GM19239 (cell line): ENCODE measurements at places on chromosomes 2 and 18.

GRCh38 chr2:12791906-12792305, 75.2 kb downstream of the TRIB2 start:
- DNase-seq, result no peak

DNA sequence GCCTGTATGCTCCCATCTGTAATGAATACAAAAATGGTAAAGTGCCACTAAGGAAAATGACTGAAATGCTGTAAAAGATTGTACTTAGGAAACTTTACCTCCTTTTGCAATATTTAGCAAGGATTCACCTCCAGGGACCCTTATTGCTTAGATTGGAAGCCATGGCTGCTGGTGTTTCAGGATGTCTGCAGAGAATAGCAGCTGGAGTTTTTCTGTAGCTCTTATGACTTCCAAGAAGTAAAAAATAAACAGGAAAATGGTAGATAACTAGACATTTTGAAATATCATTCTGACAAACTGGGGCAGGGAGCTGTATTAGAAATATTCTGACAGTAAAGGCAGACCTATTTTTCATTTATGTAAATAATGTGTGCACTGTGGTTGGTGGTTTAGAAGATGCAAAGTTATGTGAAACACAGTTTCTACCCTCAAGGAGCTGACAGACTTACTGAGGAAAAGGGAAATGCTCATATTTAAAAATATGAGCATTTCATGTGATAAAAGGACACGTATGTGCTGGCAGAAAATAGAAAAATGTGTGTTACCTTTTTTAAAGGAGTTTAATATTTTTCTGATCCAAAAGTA, 224.9 kb upstream of the BOD1L2 start:
- DNase-seq, result no peak

GRCh38 chr2:41782306-41783158, 265.3 kb upstream of the PKDCC start:
- peak; percentile 22 for DNase-seq

- DNase-seq, result no peak
Observed at GRCh38 chr2:106366204-106366885, 101.9 kb downstream of the RGPD3 start.

DNA sequence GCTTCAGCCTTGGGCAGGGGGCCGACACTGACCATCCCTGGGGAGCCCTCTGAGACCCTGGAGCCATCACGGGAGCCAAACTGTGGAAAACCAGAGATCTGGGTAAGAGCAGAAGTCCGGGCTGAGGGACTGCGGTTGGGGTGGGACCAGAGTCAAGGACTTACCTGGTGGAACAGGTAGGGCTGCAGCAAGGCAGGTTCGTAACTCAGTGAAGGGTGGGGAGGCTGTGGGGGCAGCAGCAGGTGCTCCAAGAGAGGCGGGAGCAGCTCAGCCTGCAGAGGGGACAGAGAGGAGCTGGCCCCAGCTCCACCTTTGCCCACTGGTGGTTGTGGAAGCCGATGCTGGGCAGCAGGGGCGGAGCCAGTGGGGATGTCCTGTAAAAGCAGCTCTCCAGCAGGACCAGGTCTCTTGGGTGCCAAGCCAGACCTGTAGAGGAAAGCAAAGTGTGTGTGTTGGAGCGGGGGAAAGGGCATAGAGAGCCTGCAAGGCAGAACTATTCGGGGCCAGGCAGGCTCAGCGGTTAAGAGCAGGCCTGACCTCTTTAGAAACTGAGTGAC, 6.7 kb downstream of the PTPRN start:
- DNase-seq, result no peak

- no peak for DNase-seq
Observed at GRCh38 chr2:108215794-108216211, 24.0 kb upstream of the SULT1C3 start.

- DNase-seq, result no peak
Observed at GRCh38 chr2:119076713-119077112, 81.8 kb downstream of the C1QL2 start.

DNA sequence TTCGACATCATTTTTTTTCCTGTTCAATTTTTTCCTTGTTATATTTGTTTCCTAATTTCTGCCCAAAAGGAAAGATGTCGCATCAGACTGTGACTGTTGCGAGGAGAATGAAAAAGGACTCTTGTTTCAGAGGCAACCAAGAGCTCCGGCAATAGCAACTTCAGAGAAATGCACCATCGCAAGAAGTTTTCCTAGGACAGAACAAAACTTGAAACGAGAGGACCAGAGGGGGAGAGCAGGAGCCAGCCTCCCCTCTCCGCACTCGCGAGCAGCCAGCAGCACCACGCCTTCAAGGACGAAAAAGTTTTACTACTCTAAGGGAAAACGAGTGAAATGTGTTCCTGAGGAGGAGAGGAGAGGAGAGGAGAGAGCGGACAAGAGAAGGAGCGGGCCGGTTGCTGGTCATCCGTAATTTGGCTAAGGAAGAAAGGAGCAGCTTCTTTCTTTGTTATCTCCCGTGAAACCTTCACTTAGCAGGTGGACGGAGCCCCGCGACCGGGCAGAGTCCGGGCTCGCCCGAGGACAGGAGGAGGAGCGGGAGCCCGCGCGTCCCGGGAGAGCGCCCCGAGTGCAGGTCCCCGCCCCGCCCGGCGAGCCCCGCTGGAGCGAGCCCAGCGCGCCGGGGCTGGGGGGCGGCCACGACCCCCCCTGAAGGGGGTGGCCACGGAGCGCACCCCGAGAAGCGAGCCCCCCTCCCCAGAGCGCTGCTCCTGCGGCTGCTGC, 744 bp downstream of the POU3F3 start:
- no peak for DNase-seq

DNA sequence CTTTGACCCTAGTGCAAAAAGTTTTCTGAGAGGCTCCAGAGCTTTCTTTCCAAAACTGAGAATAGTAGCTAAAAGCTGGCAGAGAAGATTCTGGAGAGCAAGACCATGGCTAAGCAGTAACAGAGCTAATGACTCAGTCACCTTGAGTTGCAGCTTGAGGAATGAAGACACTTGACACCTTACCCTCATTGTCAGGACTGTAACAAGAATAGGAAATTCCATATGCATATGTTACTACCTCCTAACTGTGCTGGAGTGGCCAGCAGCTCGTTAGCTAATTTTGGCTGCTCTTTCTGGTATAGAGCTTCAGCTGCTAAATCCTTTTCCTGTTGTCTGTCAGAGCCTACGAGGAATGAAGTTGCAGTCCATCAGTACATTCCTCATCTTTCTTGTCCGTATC, 68.6 kb upstream of the LHCGR start:
- no peak for DNase-seq

GRCh38 chr2:237056287-237056875, 29.3 kb upstream of the COPS8 start:
- DNase-seq, result no peak

- DNase-seq, result no peak
Observed at GRCh38 chr2:68911709-68912108, 40.5 kb upstream of the BMP10 start.

GRCh38 chr2:112644155-112644932, 1.4 kb upstream of the SLC20A1 start:
- DNase-seq, result no peak

- DNase-seq, result no peak
Observed at GRCh38 chr2:138267902-138268254, 233.7 kb upstream of the SPOPL start.

DNA sequence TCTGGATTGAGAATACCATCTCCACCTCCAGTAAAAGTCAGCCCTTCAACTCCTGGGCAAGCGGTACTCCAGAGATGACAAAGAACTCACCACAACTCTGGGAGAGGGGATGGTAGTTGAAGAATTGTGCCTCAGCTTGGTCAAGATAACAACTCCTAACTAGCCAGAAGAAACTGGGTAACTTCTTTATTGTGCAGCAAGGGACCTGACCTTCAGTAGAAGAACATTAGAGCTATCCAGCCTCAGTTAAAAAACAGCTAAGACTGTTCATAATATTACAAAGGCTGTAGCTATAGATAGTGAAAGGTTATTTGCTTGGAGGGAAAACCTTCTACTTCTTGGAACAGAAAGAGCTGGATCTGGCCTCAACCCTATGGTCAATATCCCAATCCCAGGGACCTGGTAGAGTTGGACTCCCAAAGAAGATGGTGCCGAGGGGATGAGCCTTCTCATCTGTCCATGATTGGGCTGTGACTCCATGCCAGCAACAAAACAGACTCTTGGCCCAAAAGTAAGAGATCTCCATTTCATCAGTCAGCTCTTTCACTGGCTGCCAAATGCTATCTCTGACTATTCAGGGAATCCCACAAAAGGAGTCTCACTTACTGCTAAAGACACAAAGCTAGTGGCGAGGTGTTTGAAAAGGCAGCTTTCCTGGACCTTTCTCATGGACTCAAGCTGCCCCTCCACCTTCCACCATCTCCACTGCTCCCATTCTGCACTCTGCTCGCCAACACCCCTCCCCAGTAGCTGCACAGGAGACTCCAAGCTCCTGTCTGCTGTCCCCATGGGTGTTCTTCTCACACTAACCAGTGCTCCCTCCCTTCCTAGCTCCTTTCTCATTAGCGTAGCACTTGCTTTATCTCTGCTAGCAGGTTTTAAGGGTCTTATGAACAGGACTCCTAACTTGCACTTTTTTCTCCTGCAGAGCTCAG, 145.8 kb downstream of the CAPN13 start:
- no peak for DNase-seq

DNA sequence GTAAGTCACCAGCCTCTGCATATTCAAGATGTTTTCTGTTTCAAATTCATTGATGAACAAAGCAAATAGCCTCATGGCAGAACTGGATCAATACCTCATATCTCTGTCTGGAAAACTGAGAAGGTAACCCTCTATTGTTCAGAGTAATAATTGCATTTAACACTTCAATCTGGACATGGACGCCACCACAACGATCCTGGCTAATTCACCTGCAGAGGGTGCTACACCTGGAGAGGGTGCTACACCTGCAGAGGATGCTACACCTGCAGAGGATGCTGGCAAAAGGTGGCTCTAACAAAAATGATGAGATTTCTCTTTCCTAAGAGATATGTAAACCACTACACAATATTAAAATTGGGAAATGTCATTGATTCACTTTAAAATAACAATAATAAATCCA, 183.1 kb upstream of the HNRNPA3 start:
- DNase-seq, result no peak

GRCh38 chr18:77015169-77015568, 117.4 kb downstream of the MBP start:
- no peak for DNase-seq

DNA sequence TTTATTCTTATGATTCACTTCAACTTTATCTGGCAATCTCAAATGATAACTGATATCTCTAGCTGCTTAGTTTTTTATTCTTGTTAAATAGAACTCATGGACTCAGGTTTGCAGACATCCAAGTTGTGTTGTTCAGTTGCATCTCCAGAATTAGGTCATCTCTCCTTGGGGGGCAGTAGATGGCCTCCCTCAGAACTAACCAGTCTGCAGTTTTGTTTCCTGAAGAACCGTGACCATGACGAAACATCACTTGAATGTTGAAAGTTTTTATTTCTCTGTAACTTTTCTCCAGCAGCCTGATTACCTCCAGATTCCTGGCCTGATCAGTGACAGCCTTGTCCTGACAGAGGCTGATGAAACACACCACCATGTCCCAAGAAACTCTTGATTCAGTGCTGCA, 321.5 kb downstream of the GALNT13 start:
- no peak for DNase-seq
